Left ventricle myocardium inferior (tissue), 1 donor: ENCODE measurements at places on chromosomes 11 and 22. TPM values are rescaled to one million over a fixed set of nuclear protein-coding genes. Genes with fewer than 3 reads are reported as not detected.

DNA sequence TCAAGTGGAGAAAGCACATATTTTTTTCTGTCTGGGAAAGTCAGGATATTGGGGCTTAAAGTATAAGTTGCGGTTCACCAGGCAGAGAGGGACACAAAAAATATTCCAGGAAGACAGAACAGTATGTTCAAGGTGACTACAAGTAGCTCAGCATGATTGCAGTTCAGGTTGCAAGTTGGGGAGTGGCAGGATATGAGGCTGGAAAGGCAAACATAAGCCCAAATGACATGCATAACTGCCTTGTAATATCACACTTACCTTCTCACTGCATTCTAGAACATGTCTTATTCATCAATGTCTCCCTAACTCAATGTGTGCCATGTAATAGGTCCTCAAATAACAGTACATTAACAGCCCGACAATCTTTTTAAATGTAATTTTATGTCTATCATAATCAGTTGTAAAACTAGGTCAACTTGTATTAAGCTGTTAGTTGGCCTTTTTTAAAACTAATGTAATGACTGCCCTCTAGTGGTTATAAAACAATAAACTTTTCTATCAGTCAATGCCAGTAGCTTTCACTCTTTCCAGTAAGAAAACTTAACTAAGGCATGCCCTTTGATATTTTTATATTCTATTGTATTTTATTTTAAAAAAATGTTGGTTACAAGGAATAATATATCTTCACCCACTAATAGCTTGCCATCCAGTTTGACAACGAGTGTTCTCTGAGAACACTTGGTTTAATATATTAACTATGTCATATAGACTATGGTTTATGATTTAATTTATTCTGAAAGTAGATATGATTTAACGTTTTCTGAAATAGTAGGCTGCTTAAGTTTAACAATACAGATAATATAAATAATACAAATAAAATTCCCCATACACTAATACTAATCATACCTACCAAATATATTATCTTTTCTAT is 39.4 kb upstream of the CFAP300 start:
- no peaks in the 10 kb centered on the region for H3K36me3 ChIP-seq
- no peak overlapping the region for H3K27ac ChIP-seq
- peaks cover 15% of the 10 kb centered on the region for H3K4me1 ChIP-seq
- no peak for DNase-seq

DNA sequence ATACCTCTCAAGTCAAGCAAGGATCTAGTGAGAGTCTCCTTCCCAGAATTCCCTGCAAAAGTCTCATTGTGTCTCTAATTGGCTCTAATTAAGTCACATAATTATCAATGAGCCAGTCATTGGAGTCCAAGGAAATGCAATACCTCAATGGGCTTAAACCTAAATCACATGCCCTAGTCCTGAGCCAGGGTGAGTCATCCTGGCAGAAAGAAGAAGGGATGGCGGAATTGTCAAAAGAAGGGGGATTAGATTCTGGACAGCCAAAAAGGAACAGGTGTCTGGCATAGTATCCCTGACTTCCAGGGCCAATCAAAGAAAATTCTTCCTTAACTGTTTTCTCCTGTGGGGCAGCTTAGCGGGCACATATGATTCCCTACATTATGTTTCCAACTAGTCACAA is 25.1 kb upstream of the LDLRAD3 start:
- no peak for DNase-seq
- peaks cover 32% of the 10 kb centered on the region for H3K27me3 ChIP-seq
- no peak overlapping the region for H3K4me3 ChIP-seq
- H3K27ac ChIP-seq: no peak overlapping the region

DNA sequence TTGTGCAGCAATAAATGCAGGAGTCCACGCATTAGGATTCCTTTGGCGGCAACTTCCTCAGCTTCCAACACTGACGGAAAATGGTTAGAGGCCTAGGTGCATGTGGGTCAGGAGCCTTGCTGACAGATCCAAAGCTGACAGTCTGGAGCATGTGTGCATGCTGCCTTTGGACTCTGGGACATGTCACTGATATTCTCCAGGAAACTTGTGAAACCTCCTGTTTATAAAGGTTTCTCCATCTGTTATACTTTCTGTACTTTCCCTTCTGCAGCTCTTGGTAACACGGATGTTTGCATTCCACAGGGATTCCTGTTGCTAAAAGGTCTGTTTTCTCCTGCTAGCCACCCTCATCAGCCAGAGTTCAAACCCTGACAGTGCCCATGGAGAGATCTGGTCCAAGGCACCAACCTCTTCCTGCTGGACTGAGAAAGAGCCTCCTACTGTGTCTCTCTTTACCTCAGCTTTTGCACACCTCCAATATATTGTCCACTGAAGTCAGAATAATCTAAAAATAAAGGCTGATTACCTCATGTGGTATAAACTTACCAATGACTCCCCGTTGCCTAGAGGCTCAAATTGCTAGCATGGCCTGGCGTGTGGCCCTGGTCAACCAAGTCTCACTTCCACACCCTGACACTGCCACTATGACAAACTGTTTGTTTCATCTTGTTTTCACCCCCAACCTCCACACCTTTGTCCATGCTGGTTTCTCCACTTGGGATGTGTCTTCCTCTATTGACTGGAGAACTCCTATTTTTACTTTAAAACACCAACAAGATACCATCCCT is 31.1 kb upstream of the LYVE1 start:
- H3K4me3 ChIP-seq: no peak overlapping the region
- no peak for DNase-seq
- H3K27me3 ChIP-seq: no peaks in the 10 kb centered on the region
- H3K27ac ChIP-seq: peak overlapping the region; percentile 14
- H3K4me1 ChIP-seq: peaks cover 14% of the 10 kb centered on the region
- no peaks in the 10 kb centered on the region for H3K36me3 ChIP-seq

NARS2 gene
- 17.5 TPM for total RNA-seq

DNA sequence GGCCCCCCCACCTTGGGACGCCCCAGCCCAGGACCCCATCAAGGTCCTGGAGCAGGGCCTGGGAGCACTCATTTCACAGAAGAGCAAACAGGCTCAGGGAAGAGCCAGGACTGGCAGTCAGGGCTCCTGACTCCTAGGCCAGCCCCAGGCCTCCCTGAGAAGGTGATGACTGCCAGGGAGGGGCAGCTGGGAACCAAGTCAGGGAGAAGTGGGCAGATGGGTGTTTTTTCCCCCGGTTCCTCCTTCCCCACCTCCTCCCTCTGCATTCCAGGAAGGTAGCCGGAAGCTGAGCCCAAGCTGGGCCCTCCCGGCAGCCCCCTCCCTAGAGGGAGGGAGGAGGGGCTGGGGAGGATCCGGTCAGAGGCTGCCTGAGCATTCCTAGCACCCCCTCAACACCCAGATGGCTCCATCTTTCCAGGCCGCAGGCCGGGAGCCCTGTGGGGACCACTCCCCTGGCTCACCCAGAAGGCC is 19.6 kb downstream of the MYRF start:
- DNase-seq: no peak
- no peak overlapping the region for H3K27ac ChIP-seq
- peaks cover 9% of the 10 kb centered on the region for H3K4me1 ChIP-seq
- H3K27me3 ChIP-seq: no peaks in the 10 kb centered on the region
- H3K4me3 ChIP-seq: no peak overlapping the region

MRGPRX3 gene
- not detected for total RNA-seq

DNA sequence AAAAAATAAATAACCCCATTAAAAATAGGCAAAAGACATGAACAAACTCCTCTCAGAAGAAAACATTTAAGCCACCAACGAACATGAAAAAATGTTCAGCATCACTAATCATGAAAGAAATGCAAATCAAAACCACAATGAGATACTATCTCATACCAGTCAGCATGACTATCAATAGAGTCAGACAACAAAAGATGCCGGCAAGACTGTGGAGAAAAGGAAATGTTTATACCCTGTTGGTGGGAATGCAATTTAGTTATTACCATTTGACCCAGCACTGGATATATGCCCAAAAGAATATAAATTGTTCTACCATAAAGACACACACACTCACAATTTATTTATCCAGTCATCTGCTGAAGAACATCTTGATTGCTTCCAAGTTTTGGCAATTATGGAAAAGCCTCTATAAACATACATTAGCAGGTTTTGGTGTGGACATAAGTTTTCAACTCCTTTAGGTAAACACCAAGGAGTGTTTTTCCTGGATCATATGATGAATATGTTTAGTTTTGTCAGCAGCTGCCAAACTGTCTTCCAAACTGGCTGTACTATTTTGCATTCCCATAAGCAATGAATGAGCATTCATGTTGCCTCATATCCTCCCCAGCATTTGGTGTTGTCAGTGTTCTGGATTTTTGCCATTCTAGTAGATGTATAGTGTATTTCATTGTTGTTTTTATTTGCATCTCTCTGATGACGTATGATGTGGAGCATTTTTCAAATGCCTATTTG is 28.0 kb downstream of the OR8D1 start:
- no peak overlapping the region for H3K4me3 ChIP-seq
- no peaks in the 10 kb centered on the region for H3K27me3 ChIP-seq
- no peaks in the 10 kb centered on the region for H3K36me3 ChIP-seq
- H3K4me1 ChIP-seq: no peaks in the 10 kb centered on the region
- DNase-seq: no peak

ARHGAP20 gene
- total RNA-seq: 0.16 TPM

RNF26 gene
- total RNA-seq: 14.0 TPM

DNA sequence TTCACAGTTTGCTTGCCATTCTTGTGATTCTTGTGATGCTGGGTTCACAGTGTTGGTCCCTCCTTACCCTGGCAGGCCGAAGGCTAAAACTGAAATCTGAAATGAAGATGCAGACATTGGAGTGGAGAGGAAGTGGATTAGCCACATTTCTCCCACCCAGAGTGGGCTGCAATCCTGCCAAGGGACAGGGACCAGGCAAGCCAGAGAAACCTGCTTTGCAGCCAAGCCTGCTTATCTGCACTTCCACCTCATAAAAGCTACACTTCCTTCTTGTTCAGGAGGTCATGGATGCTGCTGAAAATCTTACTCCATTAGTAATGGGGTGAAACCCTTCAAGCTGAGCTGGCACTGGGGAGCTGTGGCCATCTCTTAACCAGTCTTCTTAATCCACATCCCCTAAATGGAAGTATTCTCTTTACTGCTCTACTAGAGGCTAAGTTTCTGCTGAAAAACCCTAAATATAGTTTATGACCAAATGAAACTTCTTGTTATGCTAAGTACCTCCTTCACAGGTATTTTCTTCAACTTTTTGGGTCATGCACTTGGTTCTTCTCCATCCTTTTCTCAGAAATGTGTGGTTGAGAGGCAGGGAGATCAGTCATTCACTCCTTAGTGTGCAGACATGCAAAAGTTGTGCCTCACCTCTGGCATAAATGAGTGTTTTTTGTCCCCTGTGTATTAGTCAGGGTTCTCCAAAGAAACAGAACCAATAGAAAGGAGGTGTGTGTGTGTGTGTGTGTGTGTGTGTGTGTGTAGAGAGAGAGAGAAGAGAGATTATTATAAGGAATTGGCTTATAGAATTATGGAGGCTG is 133.9 kb upstream of the BMAL1 start:
- no peaks in the 10 kb centered on the region for H3K36me3 ChIP-seq
- H3K27ac ChIP-seq: no peak overlapping the region
- no peaks in the 10 kb centered on the region for H3K27me3 ChIP-seq
- peaks cover 5% of the 10 kb centered on the region for H3K4me1 ChIP-seq
- H3K4me3 ChIP-seq: no peak overlapping the region

DNA sequence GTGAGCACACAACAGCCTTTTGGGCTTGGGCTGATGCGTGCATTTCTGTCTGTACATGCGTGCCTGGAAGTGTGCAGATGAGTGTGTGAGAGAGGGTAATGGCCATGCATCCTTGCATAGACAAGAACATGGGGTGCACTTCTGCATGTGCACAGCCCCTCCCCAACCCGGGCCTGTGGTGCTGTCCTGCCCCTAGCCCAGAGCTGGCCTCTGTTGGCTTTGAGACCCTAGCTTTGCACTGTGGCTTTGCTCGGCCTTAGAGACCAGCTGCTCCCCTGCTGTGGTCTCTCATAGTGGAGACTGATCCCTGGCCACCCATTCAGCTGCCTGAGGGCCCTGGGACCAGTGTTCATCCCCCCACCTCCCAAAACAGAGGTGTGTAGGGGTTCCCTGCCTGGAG is 25.4 kb downstream of the ST3GAL4 start:
- no peaks in the 10 kb centered on the region for H3K27me3 ChIP-seq
- H3K4me3 ChIP-seq: no peak overlapping the region
- H3K4me1 ChIP-seq: peaks cover 80% of the 10 kb centered on the region
- H3K36me3 ChIP-seq: no peaks in the 10 kb centered on the region
- H3K27ac ChIP-seq: no peak overlapping the region

RAB3IL1 gene
- total RNA-seq: 9.5 TPM

DNA sequence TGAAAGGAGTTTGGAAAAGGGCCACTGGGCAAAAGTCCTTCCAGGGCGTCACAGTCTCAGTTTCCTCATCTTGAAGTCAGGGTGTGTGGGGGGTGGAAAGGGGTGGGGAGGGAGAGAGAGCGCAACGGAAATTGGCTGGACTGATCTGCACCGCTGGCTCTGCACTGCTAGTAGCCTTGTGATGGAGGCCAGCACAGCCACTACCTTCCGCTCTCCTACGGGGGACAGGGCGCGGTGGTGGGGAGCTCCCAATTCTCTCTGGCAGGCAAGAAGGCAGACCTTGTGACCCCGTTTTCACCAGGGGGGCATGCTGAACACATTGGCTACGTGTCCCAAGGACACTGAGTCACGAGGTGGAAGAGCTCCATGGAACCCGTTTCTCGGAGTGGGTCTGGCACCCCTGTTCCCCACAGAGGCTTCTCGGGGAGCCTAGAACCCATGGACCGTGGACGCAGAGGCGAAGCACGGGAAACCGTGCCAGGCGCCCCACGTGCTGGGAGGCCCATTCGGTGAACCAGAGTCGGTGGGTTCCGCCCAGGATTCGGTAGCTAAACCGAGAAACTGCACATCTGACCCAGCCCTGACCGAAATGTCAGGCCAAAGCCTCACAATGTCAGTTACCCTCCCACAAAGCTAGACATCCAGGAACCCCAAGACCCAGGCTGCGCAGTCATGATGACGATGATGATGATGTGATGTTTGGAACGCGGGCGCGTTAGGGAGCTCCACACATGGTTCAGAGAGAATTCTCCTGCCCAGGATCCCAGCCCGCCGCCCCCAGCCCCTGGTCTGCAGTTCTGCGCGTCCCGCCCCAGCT is 28.3 kb upstream of the WNT11 start:
- no peaks in the 10 kb centered on the region for H3K27me3 ChIP-seq
- peak; percentile 58 for DNase-seq
- peak overlapping the region; percentile 92 for H3K27ac ChIP-seq
- peaks cover 33% of the 10 kb centered on the region for H3K4me1 ChIP-seq

GRCh38 chr11:26198532-26199096 is 133.3 kb upstream of the ANO3 start:
- H3K4me1 ChIP-seq: no peaks in the 10 kb centered on the region
- H3K27ac ChIP-seq: no peak overlapping the region
- no peaks in the 10 kb centered on the region for H3K36me3 ChIP-seq
